ENCODE measurements at places on chromosomes 1 and 21. TPM values are rescaled to one million over a fixed set of nuclear protein-coding genes. Genes with fewer than 3 reads are reported as not detected.

- DNase-seq = no peak
Observed at GRCh38 chr21:37164742-37165141, 91.7 kb downstream of the TTC3 start.

GRCh38 chr1:205975387-205975998 lies 27.7 kb downstream of the RAB7B start:
- DNase-seq = no peak

DNA sequence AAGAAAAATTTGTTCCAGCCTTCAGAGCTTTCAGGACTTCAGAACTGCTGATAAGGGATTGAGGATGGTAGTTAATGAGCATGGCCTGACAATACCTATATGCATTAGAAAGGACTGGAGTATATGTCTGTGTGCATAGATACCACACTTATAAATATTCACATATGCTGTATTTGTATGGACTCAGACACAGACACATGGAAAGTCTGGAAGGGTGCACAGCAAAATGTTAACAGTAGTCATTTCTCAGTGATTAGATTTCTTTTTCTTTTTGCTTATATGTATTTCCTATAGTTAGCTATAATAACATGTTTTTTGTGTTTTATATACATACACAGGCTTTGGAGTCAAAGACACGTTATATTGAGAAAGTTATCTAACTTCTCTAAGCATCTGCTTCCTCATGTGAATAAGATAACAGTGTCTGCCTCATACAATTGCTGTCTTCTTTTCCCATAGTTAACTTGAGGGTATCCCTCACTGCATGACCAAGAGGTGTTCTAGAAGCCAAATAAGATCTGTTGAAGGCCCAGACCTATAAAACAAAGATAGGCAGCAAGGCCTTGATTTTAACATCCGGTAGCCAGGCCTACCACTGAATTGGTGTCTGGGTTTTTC lies 31.3 kb downstream of the INPP5B start:
- DNase-seq = no peak

GRCh38 chr1:174747613-174748012 lies 252.1 kb upstream of the CACYBP start:
- DNase-seq = no peak

- no peak for DNase-seq
Observed at GRCh38 chr1:192939440-192939839, 119.7 kb downstream of the UCHL5 start.

- no peak for DNase-seq
Observed at GRCh38 chr1:82646888-82647287, 846.2 kb downstream of the ADGRL2 start.

GRCh38 chr1:206714331-206715058 lies 29.8 kb downstream of the MAPKAPK2 start:
- no peak for DNase-seq

GRCh38 chr1:99650030-99650429 lies 4.1 kb downstream of the PALMD start:
- DNase-seq = no peak

GRCh38 chr1:233704170-233704897 lies 90.4 kb downstream of the KCNK1 start:
- DNase-seq = no peak

DNA sequence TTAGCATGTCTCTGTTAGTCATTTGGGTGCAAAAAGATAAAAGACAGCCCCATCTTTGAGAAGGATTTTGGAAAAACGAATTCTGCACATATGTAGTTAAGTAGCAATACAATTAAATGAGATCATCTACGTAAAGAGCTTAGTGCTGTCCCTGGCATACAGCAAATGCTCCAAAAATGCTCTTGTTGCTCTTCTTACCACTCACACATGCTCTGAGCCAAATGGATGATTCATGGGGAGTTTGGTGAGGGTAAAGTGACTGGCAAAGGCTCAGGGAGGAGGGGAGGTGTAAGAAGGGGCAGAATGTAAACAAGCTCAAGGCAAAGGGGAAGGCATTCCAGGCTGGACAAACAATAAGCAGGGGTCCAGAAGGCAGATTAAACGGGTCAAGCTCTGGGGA lies 191.9 kb downstream of the AK5 start:
- no peak for DNase-seq

PTPRF gene
- total RNA-seq = 170 TPM

C1orf21 gene
- 66.5 TPM for total RNA-seq

PLEKHM2 gene
- total RNA-seq = 22.4 TPM

APCS gene
- total RNA-seq = not detected
